ENCODE measurements at places on chromosomes 4 and X. TPM values are rescaled to one million over a fixed set of nuclear protein-coding genes. Genes with fewer than 3 reads are reported as not detected.

- no peak for DNase-seq
These were observed 324.4 kb downstream of the CENPC start for GRCh38 chr4:67220861-67221260.

Gene IL3RA
- 15.5 TPM for total RNA-seq

DNA sequence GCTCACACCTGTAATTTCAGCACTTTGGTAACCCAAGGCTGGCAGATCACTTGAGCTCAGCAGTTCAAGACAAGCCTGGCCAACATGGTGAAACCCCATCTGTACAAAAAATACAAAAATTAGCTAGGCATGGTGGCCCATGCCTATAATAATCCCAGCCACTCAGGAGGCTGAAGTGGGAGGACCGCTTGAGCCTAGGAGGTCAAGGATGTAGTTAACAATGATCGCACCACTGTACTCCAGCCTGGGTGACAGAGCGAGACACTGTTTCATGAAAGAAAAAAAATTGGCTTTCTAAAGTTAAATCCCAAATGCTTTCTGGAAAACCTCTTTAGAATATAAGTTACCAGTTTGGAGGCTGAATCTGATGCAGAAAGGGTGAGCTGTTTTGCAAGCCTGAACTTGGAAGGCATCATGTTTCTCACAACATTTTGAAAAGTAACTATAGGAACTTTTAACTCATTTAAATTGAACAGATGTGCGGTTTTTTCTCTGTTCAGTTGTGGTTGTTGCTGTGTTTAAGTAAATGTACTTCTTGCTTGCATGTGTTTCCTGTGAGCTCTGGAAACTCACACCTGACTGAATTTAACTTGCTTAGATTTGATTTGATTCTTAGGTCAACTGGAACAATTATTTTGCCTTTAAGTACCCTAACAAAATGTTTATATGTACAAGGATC lies 39.8 kb upstream of the TMEM131L start:
- no peak for DNase-seq

- DNase-seq: no peak
These were observed 459.8 kb downstream of the PABPC4L start for GRCh38 chr4:133741766-133742165.

DNA sequence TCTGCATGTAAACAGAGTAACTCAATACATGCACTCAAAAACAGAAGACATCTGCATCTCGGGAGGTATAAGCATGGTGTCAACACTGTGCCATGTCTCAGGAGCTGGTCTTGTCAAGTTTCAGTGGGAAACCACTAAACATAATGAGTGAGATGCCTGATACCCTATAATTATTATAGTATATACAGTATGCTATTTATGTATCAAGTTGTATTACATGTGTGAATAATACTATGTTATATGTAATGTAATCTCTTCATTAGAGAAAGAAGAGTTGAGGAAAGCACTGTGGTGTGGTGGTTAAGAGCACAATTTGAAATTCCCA lies 2.5 kb downstream of the PPBP start:
- no peak for DNase-seq

DNA sequence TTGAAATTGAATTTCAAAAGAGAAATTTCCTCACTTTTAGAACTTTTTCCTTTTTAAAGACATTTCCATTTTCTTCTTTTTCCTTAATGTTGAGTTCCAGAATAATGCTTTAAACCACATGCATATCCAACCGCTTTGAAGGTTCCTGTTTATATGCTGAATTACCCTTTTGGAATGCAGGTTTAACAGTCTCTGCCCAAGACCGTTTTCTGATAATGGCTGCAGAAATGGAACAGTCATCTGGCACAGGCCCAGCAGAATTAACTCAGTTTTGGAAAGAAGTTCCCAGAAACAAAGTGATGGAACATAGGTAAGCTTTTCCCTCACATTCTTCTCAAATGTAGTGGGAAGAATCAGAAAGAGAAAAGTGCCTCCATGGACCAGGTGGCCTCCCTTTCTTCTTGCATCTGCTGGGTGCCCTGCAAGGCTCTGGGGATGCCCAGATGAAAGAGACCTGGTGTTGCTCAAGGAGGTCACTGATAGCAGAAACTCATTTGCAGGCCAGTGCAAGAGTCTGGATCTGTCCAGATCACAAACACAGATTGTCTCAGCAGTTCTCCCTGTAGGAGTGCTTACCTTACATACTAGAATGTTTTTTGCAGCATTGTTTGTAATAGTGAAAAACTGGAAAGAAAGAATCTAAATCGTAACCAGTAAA lies 42.9 kb downstream of the MOSPD2 start:
- DNase-seq: no peak

DNA sequence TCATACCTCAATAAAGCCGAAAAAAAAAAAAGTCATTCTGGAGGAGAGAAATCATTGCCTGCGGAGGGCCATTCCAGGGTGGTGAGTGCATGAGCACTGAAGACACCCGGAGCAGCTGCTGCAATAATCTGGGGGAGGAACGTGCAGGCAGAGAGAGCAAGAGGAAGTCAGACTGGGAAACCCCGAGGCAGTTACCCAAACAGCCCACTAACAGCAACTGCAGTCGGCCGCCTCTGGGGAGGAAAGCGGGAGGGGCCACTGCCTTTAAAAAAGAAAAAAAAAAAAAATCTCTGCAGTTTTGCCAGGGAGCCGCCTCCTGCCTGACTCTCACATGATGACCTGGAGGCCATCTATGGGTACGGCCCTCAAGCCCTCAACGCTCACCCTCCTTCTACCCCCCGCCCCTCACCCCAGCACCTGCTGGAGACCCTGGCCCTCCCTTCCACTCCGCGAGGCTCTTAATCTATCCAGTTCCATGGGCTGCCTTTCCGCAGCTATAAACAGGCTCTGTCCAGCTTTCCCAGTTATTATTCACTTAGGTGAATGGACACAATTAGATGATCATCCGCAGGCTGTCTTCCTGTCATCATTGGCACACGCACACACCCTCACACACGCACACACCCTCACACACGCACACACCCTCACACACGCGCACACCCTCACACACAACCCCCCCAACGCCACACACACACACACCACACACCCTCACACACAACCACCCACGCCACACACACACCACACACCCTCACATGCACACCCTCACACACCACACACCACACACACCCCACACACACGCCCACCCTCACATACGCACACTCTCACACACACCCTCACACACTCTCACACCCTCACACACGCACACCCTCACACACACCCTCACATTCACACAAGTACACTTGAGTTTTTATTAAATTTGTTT lies 3.4 kb upstream of the AVPR2 start:
- DNase-seq: peak; percentile 41

GRCh38 chrX:38927592-38927991 lies 126.3 kb downstream of the MID1IP1 start:
- DNase-seq: no peak

DNA sequence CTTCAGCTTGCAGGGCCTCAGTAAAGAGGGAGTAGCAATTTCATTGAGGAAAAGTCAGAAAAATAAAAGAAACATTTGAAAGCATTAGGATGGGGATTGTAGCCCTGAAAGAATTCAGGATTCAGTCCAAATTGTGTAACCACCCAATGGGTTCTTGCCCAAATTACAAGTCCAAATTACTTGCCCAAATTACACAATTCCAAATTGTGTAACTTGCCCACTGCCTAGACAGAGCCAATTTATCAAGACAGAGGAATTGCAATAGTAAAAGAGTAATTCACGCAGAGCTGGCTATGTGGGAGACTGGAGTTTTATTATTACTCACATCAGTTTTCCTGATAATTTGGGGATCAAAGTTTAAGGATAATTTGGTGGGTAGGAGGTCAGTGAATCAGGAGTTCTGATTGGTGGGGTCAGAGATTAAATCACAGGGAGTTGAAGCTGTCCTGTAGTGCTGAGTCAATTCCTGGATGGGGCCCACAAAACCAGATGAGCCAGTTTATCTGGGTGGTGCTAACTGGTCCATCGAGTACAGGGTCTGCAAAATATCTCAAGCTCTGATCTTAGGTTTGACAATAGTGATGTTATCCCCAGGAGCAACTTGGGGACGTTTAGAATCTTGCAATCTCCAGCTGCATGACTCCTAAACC lies 18.1 kb upstream of the PAGE5 start:
- no peak for DNase-seq

DNA sequence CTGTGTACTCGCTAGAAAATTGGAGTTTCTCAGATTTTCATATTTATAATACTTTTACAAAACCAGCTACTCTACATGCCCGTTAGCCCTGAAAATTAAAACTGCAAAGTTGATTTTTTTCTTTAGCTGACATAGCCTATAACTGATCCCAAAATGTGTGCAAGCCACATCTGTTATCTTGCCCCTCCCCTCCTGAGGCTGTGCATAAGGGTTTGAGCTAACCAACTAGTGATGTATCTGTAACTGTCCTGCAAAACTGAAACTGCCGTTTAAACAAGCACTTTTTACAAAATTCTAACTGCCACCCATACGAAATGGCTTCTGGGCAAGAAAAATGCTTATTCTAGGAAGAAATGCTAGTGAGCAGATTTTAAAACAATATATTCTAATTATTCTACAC lies 59.1 kb downstream of the EDNRA start:
- no peak for DNase-seq

GRCh38 chrX:2463973-2464676 lies 36.7 kb downstream of the DHRSX start:
- no peak for DNase-seq

DNA sequence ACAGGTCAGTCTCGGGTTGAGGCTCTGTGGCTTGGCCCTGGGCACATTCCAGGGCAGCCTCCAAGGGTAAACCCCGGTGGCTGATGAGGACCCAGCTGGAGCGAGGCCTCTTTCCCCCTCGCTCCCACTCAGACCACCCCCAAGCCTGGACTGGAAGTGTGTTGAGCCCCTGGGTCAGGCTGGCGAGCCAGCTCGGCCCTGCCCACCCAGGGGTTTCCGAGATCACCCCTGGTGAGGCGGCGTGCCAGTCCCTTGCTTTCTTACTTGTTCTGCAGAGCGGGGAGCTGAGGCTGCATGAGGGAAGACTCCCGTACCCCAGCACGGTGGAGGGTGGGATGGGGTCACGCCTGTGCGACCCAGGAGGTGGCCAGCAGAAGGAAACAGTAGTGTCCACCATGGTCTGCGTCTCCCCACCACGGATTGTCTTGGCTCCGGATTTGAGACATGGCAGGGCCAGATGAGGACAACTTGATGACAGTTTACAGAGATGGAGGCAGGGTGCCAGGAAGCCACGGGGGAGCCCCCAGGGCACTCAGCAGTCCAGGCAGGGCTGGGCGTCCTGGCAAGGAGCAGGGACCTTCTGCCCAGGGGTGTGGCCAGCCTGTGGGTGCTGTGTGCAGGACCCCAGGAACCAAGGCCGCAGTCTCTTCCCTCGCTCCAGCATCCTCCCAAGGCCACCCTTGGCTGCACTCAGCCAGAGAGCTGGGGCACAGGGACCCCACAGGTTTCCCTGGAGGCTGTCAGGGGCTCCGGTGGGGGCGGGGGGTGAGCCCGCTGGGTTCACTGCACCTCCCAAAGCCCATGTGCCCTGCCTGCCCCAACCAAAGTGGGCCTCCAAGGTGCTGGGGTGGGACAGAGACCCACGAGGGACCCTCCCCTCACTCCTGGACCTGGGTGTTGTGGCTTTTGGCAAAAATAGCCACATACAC lies 6.6 kb upstream of the FGFRL1 start:
- no peak for DNase-seq

Gene RADX
- under 0.01 TPM for total RNA-seq

Gene TBX22
- total RNA-seq: not detected

GRCh38 chr4:148060264-148061140 lies 328.6 kb downstream of the ARHGAP10 start:
- DNase-seq: no peak

DNA sequence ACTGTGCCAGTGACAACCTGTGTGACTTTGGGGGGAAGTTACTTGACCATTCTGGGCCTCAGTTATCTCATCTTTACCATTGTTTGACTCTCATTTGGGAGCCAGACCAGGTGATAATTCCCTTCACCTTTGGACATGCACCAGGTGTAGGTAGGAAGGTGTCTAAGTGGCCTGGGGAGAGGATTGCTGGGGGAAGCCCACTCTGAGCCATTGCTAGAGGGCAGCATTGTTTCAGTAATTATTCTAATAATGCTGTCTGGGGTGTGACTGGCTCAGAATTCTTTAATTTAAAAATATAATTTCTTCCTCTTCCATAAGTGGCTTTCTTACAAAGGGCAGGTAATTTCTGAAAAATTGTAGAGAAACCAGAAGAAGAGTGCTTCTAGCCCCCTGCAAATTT lies 104.3 kb downstream of the RTL9 start:
- no peak for DNase-seq

- DNase-seq: peak; percentile 49
These were observed 221.2 kb downstream of the LDB2 start for GRCh38 chr4:16677001-16677944.

- DNase-seq: no peak
These were observed 1162.1 kb downstream of the RAPGEF2 start for GRCh38 chr4:160265014-160265413.

DNA sequence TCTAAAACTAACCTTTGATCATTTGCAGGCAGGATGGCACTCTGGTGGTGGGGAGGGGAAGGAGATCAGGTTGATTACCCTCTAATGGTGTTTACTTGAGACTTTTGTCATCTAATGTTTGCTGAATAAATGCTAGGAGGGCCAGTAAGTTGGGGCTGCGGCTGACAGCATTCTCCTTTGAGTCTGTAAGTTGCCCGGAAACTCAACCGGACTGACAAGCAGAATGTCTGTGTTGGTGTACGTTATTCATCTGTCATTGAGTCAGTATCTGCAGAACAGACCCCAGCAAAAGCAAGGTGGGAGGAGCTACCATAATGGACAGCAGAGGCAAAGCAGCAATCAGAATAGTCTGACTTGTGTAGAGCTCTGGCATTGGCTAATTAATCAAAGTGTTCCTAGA lies 1210.6 kb upstream of the PABPC4L start:
- DNase-seq: no peak

- peak; percentile 3 for DNase-seq
These were observed 41.5 kb upstream of the FHDC1 start for GRCh38 chr4:152894673-152895072.

DNA sequence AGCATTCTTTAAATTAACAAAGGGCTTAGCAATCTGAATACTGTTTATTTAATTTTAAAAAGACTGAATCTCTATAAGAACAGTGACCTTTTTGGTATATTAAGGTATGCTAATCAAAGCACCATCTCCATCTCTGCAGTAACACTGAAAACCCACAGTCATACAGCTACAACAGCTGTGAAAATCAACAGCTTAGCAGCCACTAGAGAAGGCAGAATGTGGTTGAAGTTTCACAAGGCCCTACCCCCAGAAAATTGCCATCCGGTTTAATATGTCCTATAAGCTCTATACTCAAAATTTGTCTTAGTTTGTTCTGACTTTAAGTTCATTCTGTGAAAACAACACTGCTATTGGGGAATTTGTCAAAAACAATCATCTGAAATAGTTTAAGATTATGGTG lies 128.7 kb downstream of the OPHN1 start:
- DNase-seq: no peak

Gene AFM
- not detected for total RNA-seq

Gene ARHGAP24
- 30.7 TPM for total RNA-seq

Gene SSX4B
- not detected for total RNA-seq

- DNase-seq: no peak
These were observed 426.4 kb downstream of the PDGFC start for GRCh38 chr4:156545003-156545785.
